ENCODE measurements at places on chromosomes 5 and 9. TPM values are rescaled to one million over a fixed set of nuclear protein-coding genes. Genes with fewer than 3 reads are reported as not detected.
A peak's percentile ranks its signal among the peaks of the same experiment; 100 is the strongest.

The TMCO6 gene
- 40.2 TPM for total RNA-seq

The S1PR3 gene
- 7.1 TPM for total RNA-seq

- peaks cover 21% of the 10 kb centered on the region for H3K4me1 ChIP-seq
- no peaks in the 10 kb centered on the region for H3K36me3 ChIP-seq
- H3K27ac ChIP-seq, result peak overlapping the region; percentile 69
- DNase-seq, result no peak
These were observed 102.5 kb upstream of the PANK3 start for GRCh38 chr5:168681556-168682183.

- no peaks in the 10 kb centered on the region for H3K27me3 ChIP-seq
- DNase-seq, result no peak
- no peak overlapping the region for H3K4me3 ChIP-seq
- no peak overlapping the region for H3K27ac ChIP-seq
These were observed 11.1 kb downstream of the KIAA1191 start for GRCh38 chr5:176350416-176350815.

- no peaks in the 10 kb centered on the region for H3K36me3 ChIP-seq
- no peaks in the 10 kb centered on the region for H3K27me3 ChIP-seq
- DNase-seq, result no peak
- no peaks in the 10 kb centered on the region for H3K4me1 ChIP-seq
- no peak overlapping the region for H3K4me3 ChIP-seq
These were observed 81.2 kb upstream of the NAA35 start for GRCh38 chr9:85859765-85860164.

All from activated T-helper 2 cell treated with anti-CD3 and anti-CD28 coated beads, Interferon-gamma antibody, Interleukin-2, Interleukin-4, amounts not matched to agents 10 μg/mL and 5 μg/mL and 100 μg/mL, durations not matched to agents 14 hours and 24 hours and 36 hours (primary cell).